ENCODE measurements at places on chromosomes 7 and 10.

- no peak for DNase-seq
Measured at GRCh38 chr7:66571568-66571967, 57.1 kb upstream of the KCTD7 start.

- DNase-seq: no peak
Measured at GRCh38 chr10:120946497-120946896, 95.3 kb downstream of the WDR11 start.

GRCh38 chr10:77264527-77264926 is 373.1 kb downstream of the KCNMA1 start:
- no peak for DNase-seq

GRCh38 chr7:33979300-33979806 is 74.0 kb downstream of the BMPER start:
- no peak for DNase-seq

DNA sequence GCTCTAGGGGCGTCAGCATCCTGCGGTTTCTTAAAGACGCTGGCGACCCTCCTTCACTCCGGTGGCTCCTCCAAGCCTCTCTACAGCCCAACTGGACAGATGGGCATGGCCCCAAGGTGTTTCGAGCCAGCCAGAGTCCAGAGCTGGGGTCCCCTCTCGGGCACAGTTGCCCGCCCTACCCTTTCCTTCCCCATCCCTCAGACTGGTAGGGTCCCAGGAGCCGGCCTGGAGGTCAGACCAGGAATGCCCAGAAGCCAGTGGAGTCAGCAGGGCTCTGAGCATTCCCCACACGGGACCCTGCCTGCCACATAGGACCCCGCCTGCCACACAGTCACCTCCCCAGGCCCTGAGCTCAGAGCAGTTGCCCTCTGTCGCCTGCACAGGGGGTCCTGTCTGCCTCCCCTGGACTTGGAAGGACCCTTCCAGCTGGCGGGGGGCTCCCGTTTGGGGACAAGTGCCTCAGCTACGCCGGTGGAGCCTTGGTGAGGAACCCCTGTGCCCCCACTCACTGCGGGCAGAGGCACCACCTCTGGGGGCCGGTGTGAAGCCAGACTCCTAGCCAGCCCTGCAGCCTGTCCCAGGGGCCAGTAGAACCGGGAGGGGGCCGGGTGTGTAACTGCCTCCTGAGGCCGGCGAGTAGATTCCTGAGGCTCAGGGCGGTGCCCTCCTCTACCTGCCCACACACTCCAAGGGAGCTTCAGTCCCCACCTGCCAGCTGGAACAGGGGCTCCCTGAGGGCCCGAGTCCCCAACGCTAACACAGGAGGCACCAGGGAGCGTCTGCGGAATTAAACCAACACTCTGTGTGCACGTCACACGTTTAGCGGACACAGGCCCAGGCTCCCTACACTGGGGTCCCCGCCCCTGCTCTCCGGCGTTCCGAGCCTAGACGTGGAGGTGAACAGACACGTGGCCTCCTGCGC is 19.4 kb upstream of the PDGFA start:
- no peak for DNase-seq

- no peak for DNase-seq
Measured at GRCh38 chr10:89153971-89154370, 53.1 kb downstream of the CH25H start.

- DNase-seq: no peak
Measured at GRCh38 chr7:85004402-85004801, 182.5 kb downstream of the SEMA3D start.

DNA sequence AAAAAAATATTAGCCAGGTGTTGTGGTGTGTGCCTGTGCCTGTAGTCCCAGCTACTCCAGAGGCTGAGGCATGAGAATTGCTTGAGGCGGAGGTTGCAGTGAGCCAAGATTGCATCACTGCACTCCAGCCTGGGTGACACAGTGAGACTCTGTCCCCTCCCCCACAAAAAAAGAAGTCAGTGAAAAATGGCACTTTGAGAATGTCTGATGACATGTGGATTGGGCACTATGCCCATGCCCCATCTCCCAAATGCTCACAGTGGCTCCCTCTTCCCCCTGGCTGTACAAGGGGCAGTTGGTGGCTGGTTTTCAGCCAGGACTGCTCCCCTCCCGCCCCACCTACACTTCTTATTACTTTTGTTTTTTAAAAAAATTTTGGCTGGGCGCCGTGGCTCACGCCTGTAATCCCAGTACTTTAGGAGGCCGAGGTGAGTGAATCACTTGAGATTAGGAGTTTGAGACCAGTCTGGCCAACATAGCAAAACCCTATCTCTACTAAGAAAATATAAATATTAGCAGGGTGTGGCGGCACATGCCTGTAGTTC is 26.1 kb downstream of the IL15RA start:
- no peak for DNase-seq

- DNase-seq: no peak
Measured at GRCh38 chr7:112176693-112177415, 29.3 kb downstream of the DOCK4 start.

- DNase-seq: no peak
Measured at GRCh38 chr10:4686644-4686996, 139.4 kb upstream of the AKR1E2 start.

- no peak for DNase-seq
Measured at GRCh38 chr10:103125323-103126267, 67.5 kb downstream of the NT5C2 start.

DNA sequence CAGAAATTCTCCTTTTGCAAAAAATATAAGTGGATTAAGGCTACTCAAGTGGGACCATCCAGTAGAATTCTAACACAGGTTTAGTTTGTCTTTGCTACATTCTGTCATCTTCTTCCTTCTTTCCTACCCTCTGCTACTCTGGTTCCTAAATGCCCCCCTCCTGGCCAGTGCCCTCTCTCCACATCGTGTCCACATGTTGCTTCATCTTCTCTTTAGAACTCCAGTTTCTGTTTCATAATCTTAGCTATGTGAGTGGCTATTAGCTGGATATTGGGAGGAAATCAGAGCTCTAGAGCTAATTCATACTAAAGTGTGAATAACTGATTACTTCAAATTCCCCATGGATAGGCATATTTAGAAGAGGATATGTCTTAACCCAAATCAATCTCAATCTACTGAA is 528.5 kb downstream of the LRMDA start:
- DNase-seq: no peak

DNA sequence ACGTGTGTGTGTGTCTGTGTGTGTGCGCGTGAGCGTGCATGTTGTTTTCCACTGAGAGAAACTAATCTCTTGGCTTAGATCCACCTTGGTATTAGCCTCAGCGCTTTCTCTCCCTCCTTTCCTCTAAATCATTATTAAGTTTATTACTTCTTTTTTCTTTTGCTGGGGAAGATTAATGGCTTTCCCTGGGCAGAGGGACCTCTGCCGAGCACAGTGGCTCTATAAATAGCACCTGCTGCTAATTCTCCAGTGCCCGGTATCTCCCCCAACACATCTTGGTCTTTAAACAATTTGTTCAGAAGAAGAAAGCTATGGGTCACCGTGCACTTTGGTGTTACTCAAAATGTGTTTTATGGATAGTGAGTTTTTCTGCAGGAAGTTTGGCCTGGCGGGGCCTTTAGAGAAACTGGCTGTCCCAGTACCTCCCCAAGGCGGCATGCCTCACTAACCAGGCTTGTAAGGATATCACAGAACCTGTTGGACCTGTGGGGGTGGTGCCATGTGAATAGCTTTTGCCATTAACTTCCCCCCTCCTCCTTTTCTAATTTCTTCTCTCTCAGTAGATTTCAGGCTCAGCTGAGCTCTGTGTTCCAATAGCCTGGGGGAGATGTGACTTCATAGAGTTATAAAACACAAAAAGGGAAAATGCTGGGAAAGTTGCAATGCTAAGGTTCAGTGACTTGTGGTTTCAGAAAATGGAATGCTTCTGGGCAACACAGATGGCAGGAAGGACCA is 70.1 kb upstream of the RAB11FIP2 start:
- DNase-seq: no peak

DNA sequence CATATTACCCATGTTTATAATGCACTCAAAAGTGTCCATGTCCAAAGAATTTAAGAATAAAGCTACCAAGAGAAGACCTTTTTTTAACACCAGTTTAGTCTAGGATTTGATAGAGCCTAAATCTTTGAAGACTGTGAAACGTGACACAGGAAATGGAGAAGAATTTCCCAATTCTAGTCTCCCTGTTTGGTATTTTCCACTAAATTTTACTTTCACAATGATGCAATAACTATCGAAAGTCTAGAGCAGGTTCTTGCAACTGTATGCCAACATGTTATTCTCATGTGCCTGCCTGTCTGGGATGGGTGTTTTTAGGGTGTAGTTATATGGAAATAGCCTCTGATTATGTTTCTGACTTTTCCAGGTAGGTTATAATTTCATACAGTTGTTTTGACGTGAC is 6.9 kb upstream of the MXI1 start:
- DNase-seq: no peak

DNA sequence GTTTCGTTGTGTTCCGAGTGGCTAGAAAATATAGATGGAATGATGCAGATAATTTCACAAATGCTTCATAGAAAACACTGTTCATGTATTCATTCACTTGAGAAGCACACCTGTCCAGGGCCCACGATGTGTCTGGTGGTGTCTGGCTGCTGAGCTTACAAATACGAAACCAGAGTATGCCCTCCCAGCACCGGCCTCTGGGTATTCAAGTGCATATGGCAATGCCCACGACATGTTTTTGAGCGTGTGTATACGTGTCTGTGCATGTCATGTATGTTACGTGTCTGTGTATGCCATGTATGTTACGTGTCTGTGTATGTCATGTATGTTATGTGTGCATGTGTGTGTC is 37.9 kb downstream of the IL2RA start:
- no peak for DNase-seq

DNA sequence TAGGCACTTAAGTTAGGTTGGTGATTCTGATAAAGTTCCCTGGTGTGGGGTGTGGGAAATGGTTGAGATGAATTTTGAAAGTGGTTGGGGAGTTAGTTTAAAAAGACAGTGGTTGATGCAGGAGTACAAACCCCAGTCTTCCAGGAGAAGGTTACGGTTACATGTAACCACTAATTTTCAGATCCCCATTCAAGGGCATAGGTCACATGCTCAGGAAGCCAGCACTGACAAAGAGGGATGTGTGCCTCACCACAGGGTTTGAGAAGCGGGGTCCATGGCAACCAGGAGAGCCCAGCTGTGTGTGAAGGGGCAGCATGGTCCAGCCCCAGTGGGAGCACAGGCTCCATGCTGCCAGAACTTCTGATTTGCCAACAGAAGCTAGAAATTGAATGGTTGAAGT is 144.2 kb downstream of the MDFIC start:
- DNase-seq: no peak

GRCh38 chr7:21326241-21326640 is 101.6 kb upstream of the SP4 start:
- DNase-seq: no peak

GRCh38 chr10:104233817-104234216 is 1.7 kb upstream of the CFAP43 start:
- DNase-seq: no peak

GRCh38 chr10:119414081-119414611 is 128.4 kb downstream of the RGS10 start:
- no peak for DNase-seq

DNA sequence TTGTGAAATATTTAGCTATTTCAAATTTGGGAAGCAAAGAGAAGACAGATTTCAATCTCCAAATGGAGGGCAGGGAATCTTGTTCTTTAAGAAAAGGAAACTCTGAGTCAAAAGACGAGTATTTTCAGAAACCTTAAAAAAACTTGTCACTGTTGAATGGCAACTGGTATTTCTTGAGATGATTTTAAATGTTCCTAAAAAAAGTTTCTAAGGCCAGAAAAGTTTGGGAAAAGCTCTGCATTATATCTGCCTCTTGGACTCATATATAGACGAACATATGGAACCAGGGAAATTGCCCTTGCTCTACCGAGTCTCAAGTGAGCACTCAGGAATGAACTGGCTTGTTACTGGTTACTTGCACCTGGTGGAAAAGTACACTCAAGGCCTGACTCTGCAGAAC is 69.5 kb downstream of the ADAM22 start:
- DNase-seq: no peak

DNA sequence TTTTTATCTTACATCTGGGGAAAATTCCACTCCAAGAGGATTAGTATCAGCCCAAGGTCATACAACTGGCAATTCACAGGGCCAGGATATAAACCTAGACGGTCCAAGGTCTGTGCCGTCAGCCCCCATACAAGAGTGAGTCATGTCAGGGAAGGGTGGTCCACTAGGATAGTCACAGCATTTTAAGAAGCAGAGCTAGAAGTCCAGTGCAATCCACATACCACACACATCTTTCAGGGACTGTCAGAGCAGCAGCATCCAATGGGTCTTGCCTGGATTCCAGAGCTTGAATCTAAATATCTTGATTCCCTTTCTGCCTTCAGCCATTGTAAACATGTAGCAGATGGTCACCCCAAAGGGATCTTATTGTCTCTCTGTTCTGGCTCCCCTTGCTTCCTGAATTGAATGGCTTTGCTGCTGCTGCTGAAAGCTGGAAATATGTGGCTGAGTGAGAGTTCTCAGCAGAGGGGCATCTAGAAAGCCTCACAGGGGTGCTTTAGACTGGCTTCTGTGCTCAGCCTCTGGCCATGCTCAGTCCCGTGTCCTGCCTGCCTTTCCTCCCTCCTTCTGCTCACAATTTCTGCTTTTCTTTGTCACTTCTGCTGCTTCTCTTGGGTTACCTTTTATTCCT is 9.9 kb upstream of the OR6V1 start:
- DNase-seq: no peak

DNA sequence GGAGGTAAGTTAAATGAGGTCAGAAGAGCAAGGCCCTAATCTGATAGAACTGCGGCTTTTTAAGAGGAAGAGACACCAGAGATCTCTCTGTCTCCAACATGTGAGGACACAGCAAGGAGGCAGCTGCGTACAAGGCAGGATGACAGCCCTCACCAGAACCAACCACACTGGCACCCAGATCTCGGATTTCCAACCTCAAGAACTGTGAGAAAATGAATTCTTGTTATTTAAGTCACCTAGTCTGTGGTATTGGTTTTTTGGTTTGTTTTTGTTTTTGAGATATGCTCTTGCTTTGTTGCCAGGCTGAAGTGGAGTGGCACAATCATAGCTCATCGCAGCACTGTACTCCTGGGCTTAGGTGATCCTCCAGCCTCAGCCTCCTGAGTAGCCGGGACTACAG is 127.2 kb downstream of the DLG5 start:
- DNase-seq: no peak

DNA sequence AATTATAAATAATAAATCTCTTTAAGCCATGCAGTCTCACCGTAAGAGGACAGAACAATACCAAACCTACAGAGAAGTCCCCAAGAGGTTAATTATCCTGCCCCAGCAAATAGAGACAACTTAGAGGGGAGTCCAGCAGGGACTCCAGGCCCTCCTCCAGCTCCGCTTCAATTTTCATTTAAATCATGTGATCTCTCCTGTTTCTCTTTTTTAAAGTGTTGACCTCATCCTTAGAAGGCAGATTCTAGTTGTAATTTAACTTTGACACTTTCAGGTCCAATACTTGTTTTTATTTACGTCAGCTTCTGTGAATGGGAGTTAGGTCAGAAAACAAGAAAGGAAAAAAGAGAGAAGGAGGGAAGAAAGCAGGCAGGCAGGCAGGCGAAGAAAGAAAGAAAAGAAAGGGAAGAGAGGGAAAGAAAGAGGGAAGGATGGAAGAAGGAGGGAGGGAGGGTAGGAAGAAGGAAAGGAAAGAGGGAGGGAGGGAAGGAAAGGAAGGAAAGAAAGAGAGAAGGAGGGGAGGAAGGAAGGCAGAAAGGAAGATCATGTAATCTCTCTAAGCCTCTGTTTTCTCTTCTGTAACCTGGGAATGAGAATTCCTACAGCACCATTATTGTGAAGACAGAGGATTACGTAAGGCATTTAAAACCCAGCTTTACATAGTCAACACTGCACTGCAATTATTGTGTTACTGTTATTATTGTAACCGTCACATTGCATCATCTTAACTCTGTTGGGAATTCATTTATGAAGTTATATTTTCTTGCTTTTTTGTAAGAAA is 227.7 kb downstream of the SKIDA1 start:
- DNase-seq: no peak

- DNase-seq: no peak
Measured at GRCh38 chr7:97772045-97772901, 40.4 kb downstream of the TAC1 start.

All from stimulated activated CD4-positive, alpha-beta T cell treated with anti-CD3 and anti-CD28 coated beads, TNF-alpha, amount 100 ng/mL, for 1 hour (primary cell).